Osteoblast (primary cell): ENCODE measurements at places on chromosomes 12 and 14. TPM values are rescaled to one million over a fixed set of nuclear protein-coding genes. Genes with fewer than 3 reads are reported as not detected.

BIN2 gene
- total RNA-seq = under 0.01 TPM in 1 of 2 replicates, not detected in the other

KSR2 gene
- total RNA-seq = under 0.01 TPM in 2 replicates

SAMD15 gene
- total RNA-seq = 4.0 and 6.2 TPM in 2 replicates

DPF3 gene
- total RNA-seq = 0.59 and 1.8 TPM in 2 replicates

SRRM4 gene
- not detected in 2 replicates for total RNA-seq

ACOT6 gene
- not detected in 2 replicates for total RNA-seq

HAL gene
- total RNA-seq = 0.29 and 0.36 TPM in 2 replicates

LRP1-AS gene
- not detected in 2 replicates for total RNA-seq

CYP46A1 gene
- 0.36 and 0.59 TPM in 2 replicates for total RNA-seq

PRR4 gene
- 2.7 and 2.9 TPM in 2 replicates for total RNA-seq

SLC41A2 gene
- total RNA-seq = 36.5 and 36.6 TPM in 2 replicates
